ENCODE measurements at places on chromosomes 5 and 9.

- no peak for DNase-seq
Observed at GRCh38 chr9:97512966-97513560, 11.6 kb downstream of the TMOD1 start.

GRCh38 chr5:103394676-103395075, 136.1 kb downstream of the MACIR start:
- DNase-seq: no peak

- DNase-seq: no peak
Observed at GRCh38 chr9:130977811-130978221, 31.2 kb upstream of the LAMC3 start.

DNA sequence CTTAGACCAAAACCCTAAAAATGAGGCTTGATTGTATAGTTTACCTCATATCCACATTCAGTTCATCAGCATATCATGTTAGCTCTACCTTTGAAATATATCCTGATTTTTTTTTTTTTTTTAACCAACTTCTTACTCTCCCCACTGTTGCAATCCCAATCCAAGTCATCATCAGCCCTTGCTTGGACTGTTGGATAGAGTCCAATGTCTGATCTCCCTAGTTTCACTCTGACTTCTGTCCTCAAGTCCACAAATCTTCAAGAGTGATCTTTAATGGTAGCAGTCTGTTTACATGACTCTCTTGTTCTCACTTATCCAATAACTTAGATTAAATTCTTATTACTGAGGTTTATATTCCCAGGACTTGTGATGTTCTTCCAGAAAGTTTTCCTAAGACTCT, 30.8 kb downstream of the NAA35 start:
- DNase-seq: no peak

DNA sequence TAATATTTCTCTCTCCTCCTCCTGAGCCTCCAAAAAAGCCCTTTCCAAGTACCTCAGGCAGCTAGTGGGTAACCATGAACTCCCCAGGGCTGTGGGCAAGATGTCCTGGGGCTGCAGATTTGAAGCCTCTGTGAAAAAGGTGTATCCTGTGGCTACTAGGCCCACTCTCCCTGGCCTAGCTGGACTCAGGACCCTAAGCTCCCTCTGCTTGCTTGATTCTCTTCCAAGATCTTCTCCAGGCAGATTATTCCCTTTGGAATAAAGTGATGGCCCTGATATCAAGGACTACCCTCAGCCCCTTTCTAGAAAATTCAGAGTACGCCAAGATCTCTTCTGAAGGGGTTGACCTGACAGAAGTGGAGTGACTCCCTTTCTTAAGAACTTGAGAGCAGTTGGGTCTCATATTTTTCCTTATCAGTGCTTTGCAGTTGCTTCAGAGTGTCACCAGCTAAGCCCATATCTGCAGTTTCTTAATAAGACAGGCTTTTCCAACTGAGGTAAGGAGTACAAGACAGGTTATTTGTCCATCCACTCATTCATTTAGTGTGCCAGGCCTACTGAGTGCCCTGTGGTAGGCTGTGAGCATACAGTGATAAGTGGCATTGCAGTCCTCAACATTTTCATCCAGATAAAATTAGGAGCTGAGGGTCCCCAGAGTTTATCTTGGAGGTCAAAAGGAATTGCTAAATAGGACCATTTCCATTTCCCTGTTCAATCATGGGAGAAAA, 42.5 kb downstream of the CYSTM1 start:
- DNase-seq: no peak
